ENCODE measurements at places on chromosomes 16 and 17. TPM values are rescaled to one million over a fixed set of nuclear protein-coding genes. Genes with fewer than 3 reads are reported as not detected.
A peak's percentile ranks its signal among the peaks of the same experiment; 100 is the strongest.

GRCh38 chr17:17661134-17661533 is 20.1 kb upstream of the RAI1 start:
- DNase-seq, result no peak

DNA sequence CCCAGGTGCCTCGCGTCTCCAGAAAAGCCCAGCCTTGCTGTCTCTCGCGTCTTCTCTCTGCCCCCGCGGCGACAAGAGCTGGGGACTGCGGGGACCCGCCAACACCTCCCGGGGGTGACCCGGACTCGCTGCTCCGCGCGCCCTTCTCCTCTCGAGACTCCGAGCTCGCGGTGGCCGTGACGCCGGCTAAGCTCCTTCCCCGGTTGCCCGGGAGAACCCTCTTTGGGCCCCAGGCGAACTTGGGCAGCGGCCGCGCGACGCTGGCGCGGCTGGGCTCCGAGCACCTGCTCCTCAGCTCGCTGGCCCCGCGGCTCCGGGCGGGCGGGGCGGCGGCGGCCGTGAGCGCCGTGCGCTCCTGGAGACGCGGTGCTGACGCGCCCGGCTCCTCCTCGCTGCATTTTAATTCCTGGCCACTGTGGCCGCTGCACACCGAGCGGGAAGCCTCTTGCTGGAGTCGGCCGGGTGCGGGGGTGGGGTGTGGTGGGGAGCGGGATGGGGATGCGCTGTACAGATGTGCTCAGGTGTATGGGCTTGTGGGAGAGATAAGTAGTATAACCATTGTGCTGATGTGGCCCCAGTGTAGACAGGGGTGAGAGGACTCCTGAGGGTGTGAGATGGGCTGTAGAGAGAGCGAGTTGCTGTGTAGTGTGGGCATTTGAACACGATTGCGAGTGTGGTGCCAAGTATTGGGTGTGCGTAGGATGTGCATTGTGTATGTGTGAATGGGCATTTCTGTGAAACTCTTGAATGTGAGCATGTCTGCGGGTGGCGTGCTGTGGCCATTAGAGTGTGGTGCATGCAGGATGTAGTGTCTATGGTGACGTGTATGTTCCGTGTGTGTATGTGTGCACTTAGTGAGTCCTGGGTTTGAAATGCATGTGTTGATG is at the start of gene ASIC2:
TSS of gene ASIC2 (minus strand) at position 315 of the 887 bp plus-strand sequence.
- no peak for DNase-seq

DNA sequence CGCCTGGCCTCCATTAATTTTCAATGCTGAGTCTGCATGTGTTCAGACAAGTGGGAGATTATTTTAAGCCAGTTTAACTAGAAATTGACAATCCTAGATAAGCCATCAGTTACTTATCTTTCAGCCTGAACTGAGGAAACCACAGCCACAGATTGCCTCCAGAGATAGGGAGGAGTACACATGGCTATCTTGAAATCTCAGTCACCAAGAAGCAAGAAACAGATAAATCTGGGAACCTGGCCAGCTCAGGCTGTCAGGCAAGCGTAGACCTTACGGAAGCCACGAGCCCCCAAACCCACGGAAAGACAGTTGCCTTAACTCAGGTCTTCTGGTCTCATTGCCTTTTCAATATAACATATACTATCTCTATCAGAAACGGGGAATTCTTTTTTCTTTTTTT is 2.0 kb upstream of the GLG1 start:
- DNase-seq, result no peak

GRCh38 chr17:75501378-75502071 is 13.8 kb downstream of the CASKIN2 start:
- DNase-seq, result no peak

DNA sequence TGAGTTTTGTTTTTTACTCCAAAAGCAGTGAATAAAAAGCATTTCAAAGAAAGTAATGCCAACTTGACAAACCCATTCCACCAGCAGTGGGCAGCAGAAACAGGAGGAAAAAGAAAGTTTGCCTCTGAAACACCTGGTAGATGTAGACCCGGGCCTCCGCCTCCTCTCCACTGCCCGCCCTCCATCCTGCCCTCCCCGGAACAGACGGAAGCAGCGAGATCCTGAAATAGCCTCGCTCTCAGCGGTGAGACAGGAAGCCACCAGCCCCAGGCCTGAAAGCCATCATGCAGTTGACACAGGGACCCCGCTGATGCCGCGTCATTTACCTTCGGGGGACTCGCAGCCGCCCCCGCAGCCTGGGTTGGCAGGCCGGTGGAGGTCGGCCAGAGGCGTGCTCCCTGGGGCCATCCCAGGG is 67.8 kb downstream of the C16orf78 start:
- DNase-seq, result no peak

G6PC1 gene
- not detected for total RNA-seq

KRTAP4-4 gene
- not detected for total RNA-seq

DNA sequence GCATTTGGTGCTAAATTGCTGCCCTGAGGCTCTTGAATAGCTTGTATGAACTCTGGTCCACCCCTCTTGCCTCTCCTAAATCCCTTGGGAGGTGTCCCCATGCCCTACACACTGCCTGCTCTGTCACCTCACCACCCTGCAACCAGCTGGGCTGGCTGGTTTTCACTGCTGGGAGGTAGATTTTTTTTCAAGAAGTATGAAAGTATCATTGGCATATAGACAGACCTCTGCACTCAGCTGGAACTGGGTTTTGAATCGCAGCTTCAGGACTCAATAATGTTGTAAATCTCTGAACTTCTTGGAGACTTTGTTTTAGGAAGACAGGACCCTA is 184.9 kb downstream of the MSI2 start:
- DNase-seq, result no peak

- DNase-seq, result peak; percentile 20
These were observed 1.4 kb upstream of the SLC5A11 start for GRCh38 chr16:24844101-24845030.

DNA sequence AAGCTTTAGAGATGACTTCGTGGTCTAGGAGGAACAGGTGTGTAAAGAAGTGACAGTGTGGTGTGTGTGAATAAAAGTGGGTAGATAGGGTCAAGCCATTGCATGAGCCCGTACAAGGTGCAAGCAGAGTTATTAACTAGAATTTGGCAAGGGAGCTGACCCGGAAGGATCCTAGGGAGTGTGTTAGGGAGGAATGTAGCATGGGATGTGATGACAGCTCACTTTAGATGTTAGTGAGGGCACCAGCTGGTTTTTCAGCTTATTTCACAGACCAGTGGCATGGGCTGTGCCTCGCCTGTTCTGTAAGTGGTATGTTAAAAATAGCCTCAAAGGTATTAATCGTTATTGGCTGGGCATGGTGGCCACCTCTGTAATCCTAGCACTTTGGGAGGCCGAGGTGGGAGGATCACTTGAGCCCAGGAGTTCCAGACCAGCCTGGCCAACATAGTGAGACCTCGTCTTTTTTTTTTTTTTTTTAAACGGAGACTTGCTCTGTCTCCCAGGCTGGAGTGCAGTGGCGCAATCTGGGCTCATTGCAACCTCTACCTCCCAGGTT is 8.3 kb downstream of the ANKRD40CL start:
- DNase-seq, result no peak

HSD11B2 gene
- total RNA-seq, result not detected

RAB26 gene
- total RNA-seq, result 3.6 TPM
